NK-92 treated with Interleukin-12 subunit alpha and Interleukin-12 subunit beta, amount 100 ng/mL, for 24 hours (cell line): ENCODE measurements at places on chromosomes 16 and 17.
A peak's percentile ranks its signal among the peaks of the same experiment; 100 is the strongest.

DNA sequence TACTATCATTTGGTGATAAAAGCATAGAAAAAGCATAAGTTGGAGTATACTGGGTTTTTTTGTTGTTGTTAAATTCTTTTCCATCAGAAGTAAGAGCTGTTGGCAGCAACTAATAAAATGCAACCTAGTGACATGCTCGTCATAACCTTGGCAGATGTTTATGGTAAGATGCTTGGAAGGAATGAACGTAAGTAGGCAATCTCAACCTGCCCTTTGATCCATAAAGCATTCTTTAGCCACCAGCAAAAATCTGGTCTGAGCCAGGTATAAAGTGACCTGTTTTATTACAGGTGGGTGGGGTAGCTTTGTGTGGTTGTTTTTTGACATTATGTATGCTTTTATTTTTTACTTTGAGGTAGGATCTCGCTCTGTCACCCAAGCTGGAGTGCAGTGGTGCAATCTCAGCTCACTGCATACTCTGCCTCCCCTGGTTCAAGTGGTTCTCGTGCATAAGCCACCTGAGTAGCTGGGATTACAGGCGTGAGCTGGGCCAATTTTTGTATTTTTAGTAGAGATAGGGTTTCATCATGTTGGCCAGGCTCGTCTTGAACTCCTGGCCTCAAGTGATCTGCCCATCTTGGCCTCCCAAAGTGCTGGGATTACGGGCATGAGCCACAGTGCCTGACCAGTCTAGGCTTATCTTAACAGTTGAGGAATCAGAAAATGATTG lies 22.0 kb downstream of the WSB1 start:
- DNase-seq, result no peak

DNA sequence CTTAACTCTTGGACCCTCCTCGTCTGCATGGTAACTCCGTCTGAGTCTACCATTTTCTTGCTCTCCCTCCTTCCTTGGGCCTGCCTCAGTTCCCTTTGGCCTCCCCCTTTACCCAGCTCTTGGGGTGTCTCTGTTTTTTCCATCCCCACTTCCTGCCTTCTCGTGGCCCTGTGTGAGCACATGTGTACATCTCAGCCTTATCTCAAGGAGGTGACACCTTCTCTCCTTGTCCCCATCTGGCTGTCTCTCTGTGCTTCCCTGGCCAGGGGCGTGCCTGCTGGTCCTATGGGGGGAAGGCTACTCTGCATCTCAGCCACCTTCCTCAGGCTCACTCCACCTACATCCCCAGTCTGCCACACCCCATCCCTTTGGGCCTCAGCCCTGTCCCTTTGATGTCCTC lies 6.6 kb downstream of the CTF1 start:
- no peak for DNase-seq

GRCh38 chr17:63495491-63495890 lies 18.6 kb downstream of the ACE start:
- no peak for DNase-seq

DNA sequence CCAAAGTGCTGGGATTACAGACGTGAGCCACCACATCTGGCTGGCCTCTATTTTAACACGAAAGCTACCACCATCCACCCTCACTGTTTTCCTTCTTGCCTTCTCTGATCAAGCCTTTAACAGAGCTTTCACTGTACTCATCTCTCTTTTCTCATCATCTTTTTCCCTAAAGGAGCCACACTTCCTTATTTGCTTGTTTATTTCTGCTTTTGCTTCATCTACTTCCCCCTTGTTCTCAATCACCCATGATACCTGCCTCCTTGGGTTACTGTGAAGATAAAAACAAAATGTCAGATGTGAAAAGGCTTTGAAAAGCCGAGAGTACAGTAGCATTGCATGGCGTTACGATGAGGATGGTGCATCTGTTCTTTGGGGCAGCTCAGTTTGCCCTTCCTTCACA lies 79.9 kb downstream of the ZNF18 start:
- no peak for DNase-seq

DNA sequence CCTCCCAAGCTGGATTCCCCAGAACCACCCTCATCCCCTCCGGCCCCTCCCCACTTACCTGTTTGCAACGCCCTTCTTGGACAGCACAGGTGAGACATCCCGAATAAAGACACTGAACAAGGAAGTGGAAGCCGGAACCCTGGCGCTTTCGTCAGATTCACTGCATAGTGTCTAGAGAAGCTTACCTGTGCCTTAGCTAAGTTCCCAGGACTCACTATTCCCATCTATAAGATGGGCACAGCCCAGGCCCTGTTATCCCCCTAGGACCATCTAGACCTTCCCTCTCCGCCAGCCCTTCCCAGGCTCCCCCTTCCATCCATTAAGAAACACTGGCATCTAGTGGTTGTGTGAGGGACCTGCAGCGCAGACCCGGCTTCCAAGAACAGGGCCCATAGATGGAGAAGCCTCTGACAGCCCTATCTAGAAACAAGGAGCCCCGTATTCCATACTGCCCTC lies 26.9 kb upstream of the RPL38 start:
- peak; percentile 8 for DNase-seq

GRCh38 chr16:28146536-28146935 lies 65.2 kb downstream of the XPO6 start:
- peak; percentile 19 for DNase-seq

DNA sequence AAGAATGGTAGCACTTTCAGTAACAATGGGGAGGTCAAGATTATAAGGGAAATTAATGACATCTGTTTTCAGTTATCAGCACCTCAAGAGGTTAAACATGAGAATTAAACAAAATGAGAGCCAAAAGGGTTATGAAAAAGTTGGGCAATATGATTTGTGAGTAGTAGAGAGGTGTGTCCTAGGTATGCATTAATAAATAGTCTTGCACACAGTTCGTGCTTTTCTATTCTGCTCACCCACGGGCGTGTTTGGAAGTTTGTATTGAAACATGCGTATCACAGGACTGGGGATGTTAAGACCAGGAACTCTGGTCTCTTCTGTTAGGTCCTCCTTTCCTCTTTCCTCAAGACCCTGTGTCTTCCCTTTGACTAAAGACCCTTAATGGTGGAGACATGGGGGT lies 6.0 kb downstream of the BPTF start:
- no peak for DNase-seq

DNA sequence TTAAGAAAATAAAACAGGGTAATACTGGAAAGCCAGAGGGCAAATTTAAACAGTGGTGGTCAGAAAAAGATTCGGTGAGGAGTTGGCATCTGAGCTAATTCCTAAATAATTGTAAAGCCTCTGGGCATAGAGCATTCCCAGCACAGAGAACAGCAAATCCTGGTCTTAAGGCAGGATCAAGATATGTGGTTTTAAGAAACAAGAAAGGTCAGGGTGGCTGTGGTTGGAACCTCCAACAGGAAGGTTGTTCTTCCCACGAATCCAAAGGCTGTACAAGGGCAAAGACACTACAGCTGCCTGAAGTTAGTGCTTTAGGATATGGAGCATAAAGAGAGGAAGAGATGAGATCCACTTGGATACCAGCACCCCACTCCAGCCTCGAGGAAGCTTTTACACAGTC lies 114.6 kb downstream of the ZNF18 start:
- DNase-seq, result no peak

GRCh38 chr16:74501484-74502478 lies 80.5 kb upstream of the CLEC18B start:
- DNase-seq, result no peak

GRCh38 chr17:47703671-47704070 lies 9.7 kb downstream of the TBKBP1 start:
- DNase-seq, result no peak

DNA sequence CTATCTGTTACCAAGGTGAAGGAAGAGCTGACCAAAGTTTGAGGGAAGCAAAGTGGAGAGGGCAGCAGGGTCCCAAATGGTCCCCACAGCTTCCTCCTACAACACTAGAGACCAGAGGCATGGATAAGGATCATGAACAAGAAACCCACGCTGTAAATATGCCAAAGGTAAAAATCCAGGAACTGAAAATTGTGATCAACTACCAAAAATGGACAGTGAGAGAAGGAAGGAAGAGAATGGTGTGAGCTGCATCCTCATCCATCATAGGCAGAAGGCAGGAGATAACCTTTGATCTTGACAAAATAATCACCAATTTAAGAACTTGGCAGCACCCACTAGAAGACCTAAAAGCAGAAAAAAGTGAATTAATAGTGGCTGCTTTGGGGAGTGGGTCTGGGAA lies 66.2 kb downstream of the CYTH1 start:
- DNase-seq, result no peak

DNA sequence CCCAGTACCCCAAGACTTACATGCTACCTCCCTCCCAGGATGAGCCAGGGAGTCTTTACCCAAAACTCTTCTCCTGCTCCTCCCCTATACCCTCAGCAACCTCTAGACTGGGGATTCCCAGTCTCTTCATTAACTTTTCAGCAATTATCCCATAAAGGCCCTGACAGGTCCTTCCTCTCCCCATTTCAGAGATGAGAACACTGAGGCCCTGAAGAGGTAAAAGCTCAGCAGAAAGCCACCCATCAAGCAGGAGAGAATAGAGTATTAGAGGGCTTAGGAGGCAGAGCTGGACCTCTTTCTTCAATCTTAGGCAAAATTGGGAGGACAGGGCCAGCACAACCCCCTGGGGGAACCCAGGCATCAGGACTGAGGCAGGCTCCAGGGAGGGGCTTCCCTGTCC lies 5.9 kb upstream of the SP6 start:
- no peak for DNase-seq

DNA sequence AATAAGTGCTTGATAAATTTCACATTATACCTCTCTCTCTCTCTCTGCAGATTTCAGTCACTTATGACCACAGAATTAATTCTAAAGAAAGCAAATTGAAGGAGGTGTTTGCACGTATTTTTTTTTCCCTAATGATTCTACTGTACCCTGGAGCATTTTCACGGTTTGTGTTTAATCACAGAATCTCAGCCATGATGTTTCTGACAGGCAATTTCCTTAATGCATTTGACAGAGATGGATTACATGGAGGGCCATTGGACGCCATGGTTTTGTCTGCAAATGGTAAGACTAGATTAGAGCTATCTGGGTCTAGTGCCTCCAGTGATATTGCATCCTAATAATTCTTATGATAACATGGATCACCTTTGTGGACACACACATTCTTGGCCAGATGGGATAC lies 147.5 kb upstream of the RBFOX1 start:
- DNase-seq, result no peak

GRCh38 chr16:85090873-85091521 lies 21.3 kb downstream of the CIBAR2 start:
- no peak for DNase-seq
